ENCODE measurements at places on chromosomes 7 and 10.

DNA sequence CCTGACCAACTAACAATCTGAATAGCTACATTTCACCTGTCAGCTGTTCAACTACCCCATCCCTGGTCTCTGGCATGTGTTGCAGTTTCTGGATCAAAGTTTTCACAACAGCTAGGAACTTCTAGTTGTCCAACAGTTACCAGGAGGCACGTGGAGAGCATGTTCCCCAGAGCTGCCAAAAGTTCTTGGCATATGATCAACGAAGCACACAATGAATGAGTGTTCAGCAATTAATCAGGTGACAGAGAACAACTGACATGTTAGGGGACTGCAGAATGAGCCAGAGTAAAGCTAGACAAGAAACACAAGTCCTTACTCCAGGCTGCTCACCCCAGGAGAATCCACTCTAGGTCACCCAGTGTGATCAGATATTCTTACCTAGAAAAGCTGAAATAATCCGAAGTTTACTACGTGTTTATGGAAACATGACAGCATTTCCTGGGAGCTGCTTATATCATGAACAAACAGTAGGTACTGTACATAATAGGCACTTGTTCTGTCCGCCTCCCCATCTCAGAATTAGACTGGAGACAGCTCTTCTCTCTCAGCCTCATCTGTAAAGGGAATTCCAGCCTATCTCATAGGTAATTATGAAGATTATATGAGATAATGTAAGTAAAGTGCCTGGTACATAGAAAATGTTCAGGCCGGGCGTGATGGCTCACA lies 50.6 kb downstream of the ZNF438 start:
- no peak for DNase-seq

DNA sequence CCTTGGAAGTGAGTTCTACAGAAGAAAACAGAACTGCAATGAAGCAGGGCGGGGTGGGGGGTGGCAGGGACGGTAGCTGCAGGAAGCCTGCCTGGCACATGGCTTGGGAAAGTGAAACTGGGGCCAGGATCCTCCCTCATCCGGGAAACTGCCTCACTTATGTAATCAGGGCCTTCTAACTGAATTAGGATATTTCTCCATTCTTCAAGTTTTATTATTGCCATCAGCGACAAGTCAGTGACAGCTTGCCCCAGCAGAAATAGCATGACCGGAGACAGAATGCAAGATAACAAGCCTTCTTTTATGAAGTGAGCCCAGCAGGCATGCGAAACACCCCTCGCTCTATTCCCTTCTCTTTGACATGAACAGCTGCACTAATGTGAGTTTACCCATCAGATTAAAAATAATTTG lies 77.5 kb upstream of the CACUL1 start:
- DNase-seq = no peak

GRCh38 chr10:129107525-129107924 lies 359.5 kb upstream of the MGMT start:
- DNase-seq = no peak

DNA sequence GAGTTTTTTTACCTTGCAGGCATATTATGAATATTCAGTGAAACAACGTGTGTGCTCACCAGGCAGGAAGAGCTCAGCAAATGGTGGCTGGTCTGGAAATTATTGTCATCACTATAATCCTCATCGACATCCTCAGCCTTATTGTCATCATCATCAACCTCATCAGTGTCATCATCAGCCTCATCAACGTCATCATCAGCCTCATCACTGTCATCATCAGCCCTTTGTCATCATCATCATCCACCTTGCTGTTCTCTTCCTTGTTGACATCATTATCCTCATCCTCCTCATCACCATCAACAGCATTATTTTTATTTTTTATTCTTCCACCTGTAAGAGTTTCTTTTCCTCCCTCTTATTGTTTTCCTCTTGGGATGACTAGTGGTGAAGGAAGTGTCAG lies 142.3 kb upstream of the GPR26 start:
- DNase-seq = no peak

- DNase-seq = no peak
Observed at GRCh38 chr10:13347043-13347499, 1.0 kb downstream of the SEPHS1 start.

DNA sequence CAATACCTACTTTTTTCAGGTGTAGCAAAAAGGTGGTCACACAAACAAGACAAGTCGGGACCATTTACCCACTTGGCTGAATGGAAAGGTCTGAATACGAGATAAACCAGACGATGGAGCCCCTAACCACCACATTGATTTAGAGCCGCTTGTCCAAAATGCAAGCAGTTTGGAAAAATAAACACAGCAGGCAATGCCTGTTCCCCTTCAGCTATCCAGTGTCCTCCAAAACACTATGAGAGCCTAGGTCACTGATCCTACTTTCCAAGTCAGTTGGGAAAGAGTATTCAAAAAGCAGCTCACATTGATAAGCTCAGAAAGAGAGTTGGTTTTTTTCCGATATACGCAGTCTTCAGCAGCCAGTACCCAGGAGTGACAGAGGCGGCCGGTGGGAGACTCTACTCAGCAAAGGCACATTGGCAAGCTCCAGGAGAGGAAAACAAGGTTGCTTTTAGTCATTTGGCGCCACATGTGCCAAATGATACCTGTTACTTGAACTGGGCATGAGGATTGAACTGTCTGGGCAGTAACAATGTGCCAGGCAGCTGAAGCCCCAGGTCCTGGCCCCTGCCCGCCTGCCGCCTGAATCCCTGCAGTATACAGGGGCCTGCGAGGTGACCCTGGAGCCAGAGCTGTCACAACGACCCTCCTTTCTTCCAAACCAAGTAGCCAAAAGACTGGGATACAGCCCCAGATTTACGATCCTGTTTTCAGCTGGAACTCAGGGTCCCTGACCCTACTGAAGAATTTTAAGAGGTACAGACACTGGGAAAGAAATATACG lies 109.8 kb downstream of the PIP4K2A start:
- DNase-seq = no peak
